ENCODE measurements at places on chromosomes 7 and 10.

GRCh38 chr10:18505456-18506118, 145.8 kb downstream of the NSUN6 start:
- no peak for DNase-seq

- DNase-seq: no peak
These were observed 97.7 kb upstream of the TCF7L2 start for GRCh38 chr10:112852306-112852705.

DNA sequence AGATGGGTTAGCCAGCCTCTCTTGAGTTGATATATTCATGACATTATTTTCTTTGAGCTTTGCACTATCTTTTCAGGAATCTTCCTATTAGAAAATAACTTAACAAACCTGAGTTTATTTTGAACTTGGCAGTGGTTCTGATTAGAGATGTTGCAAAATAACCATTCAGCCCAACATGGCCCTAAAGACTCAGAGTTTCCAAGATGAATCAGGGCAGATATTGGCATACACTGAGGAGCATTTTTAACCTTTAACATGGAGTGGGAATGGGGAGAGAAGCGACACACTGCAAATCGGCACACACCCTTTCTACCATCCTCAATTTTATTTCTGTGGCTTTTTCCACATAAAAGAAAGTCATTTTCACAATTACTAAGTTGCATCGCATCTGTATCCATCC, 190.8 kb downstream of the TRIL start:
- DNase-seq: no peak

- DNase-seq: no peak
These were observed 32.7 kb downstream of the FANK1 start for GRCh38 chr10:125928928-125929585.

- no peak for DNase-seq
These were observed 8.0 kb upstream of the PWWP2B start for GRCh38 chr10:132388891-132389432.

DNA sequence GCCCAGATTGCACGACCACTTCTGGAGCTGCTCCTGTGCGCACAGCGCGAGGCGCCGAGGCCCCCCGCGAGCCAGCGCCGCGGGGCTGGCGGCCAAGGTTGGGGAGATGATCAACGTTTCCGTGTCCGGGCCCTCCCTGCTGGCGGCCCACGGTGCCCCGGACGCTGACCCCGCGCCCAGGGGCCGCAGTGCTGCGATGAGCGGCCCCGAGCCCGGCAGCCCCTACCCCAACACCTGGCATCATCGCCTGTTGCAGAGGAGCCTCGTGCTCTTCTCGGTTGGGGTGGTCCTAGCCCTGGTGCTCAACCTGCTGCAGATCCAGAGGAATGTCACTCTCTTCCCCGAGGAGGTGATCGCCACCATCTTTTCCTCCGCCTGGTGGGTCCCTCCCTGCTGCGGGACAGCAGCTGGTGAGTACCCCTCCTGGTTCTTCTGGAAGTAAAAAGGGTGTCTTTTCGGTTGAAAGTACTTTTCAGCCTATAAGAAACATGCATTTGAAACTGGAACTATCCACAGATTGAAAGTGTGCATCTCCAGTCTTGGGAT, 683 bp downstream of the INSIG1 start:
- DNase-seq: no peak

GRCh38 chr7:150406567-150407421, 27.7 kb downstream of the ZNF775 start:
- DNase-seq: no peak

- DNase-seq: no peak
These were observed 192.6 kb upstream of the FRMD4A start for GRCh38 chr10:14523286-14523685.

DNA sequence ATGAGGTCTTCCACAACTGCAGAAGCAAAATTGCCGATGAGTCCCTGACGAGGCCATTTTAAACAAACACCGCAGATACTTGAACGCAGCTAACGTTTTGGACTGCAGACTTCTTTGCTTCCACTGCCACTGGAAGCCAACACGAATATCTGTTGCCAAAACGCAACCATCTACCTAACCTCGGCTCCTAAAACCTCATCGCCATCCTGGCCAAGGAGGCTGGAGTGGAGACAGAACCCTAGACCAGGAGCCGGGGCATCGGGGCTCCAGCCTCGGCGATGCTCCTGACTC, 493 bp downstream of the WDR91 start:
- no peak for DNase-seq

GRCh38 chr10:58625070-58625469, 112.4 kb downstream of the BICC1 start:
- DNase-seq: no peak

- DNase-seq: no peak
These were observed 224.7 kb downstream of the CUX1 start for GRCh38 chr7:102042016-102042656.

DNA sequence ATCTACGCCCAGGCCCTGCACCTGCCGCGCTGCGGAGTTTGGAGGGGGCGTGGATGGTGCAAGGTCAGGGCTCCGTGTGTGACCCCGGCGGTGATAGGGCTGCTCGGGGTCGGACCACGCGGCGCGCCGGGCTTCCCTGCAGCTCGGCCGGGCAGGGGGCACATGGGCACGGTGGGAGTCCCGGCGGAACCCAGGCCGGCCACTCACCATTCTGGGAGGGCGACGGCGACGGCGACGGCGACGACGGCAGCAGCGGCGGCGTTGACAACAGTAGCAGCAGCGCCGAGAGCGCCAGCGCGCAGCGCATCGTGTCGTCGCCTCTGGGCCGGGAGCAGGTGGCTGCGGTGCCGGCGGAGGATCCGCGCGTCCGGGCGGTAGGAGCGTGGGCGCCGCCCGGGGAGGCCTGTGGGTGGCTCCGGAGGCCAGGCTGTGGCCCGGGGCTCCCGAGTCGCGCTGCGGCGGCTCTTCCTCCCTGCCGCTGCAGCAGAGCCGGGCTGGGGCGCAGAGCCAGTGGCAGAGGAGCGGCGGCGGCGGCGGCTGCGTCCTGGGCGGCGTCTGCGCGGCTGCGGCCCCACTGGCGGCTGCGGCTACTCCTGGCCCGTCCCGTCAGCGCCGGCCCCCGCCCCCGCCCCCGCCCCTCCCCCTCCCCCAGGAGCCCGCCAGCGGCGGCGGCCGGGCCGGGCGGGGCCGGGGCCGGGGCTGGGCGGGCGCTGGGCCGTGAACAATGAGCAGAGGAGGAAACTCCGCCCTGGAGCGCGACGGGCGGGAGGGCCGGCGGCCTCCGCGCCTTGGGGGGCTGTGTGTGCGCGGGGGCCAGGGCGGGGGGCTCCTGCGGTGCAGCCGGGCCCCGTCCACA, at the start of gene PODXL:
TSS of gene PODXL (minus strand) at position 576 of the 856 bp plus-strand sequence. CDS start at position 307, 269 bp downstream.
- no peak for DNase-seq

DNA sequence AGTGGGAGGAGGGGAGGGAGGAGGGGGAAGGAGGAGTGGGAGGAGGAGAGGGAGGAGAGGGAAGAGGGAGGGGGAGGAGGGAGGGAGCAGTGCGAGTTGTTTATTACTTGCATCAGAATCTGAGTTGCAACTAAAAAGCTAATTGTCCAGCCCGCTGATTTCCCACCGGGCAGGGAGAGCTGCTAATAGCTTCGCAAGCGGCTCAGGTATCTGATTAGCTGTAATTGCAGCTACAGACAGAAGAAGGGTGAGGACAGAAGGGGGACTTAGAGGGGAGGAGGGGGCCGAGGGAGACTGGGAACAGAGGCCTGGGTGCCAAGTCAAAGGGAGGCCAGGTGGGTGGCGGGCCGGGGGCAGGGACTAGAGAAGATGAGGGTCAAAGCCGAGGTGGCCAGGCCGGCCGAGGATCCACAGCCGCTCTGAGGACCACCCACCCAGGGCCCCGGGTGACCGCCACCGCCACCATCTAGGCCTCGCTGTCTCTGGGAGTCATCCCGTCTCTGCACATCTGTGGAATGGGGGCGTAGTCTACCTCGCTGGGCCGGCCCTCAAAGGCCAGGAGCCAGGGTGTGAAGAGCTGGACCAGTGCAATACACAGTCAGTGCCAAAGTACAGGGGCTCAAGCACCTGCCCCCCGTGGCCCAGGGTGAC, 54.2 kb downstream of the MICALL2 start:
- DNase-seq: no peak

DNA sequence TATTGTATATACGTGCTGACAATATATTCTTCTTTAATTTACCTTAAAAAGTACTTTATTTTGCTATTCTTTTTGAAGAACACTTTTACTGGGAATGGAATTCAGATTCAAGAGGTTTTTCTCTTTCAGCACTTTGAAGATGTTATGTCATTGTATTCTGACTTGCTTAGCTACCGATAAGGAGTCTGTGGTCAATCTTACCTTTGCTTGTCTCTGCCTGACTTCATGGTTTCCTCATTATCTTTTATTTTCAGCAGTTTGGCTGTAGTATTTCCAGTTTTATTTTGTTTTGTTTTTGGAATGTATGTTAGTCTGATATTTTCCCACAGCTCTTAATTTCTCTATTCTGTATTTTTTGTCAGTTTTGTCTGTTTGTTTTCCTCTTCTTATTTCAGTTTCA, 187.9 kb upstream of the SMIM30 start:
- DNase-seq: no peak

- no peak for DNase-seq
These were observed 31.5 kb upstream of the GSAP start for GRCh38 chr7:77447616-77448015.

- no peak for DNase-seq
These were observed 2.8 kb downstream of the SP8 start for GRCh38 chr7:20783700-20784387.

DNA sequence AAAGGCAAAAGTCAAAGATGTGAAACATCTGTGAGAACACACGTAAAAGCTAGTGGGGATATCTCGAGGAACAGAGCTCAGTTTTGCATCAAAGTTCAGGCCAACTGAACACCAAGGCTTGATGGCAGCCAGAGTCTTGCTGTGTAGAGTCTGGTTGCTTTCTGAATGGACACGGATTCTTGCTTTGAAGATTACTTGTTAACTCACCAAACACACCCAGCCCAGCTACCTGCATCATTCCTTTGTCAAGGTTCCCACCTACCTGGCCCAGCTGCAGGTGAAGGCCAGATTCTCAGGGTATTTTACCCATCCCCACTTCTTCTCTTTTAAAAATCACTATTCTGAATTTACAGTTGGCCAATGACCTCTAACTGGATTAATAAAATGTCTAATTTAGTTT, 174.4 kb upstream of the PHYHIPL start:
- no peak for DNase-seq

DNA sequence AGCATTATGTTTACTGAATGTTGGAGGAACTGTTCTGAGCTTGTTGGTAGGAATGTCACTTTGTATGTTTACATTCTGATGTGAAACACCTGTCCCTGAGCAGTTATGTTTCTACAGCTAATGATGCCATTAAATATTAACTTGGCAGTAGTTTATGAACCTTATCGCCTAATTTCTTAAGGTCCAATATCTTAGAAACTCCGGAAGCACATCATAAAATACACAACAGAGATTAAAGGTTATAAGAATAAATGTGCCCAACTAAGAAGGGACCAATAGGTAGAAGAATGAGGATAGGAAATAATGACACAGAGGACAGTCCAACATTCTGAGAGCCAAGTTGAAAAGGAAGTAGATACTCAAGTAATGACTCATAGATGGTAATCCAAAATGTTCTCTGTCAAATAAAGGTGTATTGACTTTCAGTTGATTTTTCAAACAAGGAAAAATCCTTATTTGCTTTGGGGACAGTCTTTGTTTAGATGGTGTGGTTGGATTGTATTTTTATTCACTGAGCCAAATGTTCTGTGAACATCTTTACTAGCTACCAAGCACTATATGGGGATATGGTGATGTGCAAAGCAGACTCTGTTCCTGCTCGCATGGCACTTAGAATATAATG, 31.9 kb downstream of the LCOR start:
- no peak for DNase-seq

- no peak for DNase-seq
These were observed 115.1 kb upstream of the ANTXRL start for GRCh38 chr10:46171661-46172060.

DNA sequence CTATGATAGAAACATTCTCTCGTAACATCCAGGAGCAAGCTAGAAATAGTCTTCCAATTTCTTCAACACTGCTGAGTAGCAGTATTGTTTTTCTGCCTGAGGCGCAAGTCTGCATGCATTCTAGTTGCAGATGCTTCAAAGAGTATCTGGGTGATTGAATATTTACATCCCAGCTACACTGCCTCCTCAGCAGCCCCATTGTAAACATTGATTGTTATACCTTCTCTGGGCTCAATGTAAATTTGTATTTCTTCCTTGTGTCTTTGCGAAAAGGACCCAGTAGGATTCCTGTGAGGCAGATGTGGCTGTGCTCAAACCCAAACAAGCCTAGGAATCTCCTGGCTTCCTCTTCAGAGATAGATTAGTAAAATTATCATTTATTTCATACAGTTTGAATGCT, 320.7 kb downstream of the CDC14C start:
- DNase-seq: no peak

DNA sequence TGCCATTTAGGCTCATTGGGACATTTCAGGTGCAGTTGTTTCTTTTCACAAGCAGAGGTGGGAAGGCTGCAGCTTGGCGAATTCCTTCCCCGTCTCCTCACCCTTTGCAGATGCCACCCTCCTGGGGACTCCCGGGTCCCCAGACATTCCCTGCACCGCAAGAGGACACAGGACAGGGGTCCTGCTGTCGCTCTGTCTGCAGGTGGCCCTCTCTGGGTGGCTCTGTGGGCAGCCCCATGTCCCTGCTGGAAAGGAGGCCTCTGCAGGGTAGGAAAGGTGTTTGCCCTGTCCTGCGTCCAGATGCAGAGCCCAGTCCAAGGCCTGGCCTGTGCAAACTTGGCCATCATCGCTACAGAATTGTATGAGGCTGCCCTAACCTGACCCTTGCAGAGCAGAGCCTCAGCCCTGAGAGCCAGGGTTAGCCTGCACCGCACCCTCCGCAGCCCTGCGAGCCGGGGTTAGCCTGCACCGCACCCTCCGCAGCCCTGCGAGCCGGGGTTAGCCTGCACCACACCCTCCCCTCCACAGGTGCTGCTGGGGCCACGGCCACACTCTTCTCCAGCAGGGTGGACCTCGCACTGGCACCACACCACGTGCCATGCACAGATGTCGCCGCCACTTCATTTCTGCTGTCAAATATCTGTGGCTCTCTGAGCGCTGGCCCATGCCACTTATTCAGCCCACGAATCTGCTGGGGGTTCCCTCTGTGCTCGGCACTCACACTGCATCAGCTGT, 61.0 kb downstream of the CFAP46 start:
- no peak for DNase-seq

- no peak for DNase-seq
These were observed 21.6 kb upstream of the PSMG3 start for GRCh38 chr7:1591396-1591795.

- DNase-seq: no peak
These were observed 53.2 kb downstream of the WDFY4 start for GRCh38 chr10:48737886-48738285.
